ENCODE measurements at places on chromosomes 16 and 17. TPM values are rescaled to one million over a fixed set of nuclear protein-coding genes. Genes with fewer than 3 reads are reported as not detected.

ABCA8 gene
- 0.61 TPM for total RNA-seq

SNTB2 gene
- total RNA-seq: 6.3 TPM

ACE gene
- total RNA-seq: 3.4 TPM

SERPINF2 gene
- total RNA-seq: 4.2 TPM

CMTM2 gene
- total RNA-seq: not detected

JPT2 gene
- total RNA-seq: 197 TPM

SLC25A19 gene
- 15.3 TPM for total RNA-seq

CSH1 gene
- not detected for total RNA-seq

TMED6 gene
- 0.08 TPM for total RNA-seq

PRRT2 gene
- total RNA-seq: 0.36 TPM

CIITA gene
- 0.09 TPM for total RNA-seq

CCR7 gene
- 0.44 TPM for total RNA-seq

LLGL2 gene
- 20.1 TPM for total RNA-seq

HSPB9 gene
- total RNA-seq: not detected

ZG16B gene
- 0.66 TPM for total RNA-seq

PHKB gene
- total RNA-seq: 34.2 TPM

C16orf78 gene
- total RNA-seq: not detected

FBF1 gene
- total RNA-seq: 7.4 TPM

ST6GALNAC2 gene
- 0.51 TPM for total RNA-seq

QRICH2 gene
- total RNA-seq: 1.4 TPM

NOD2 gene
- total RNA-seq: not detected

DNAAF8 gene
- 0.94 TPM for total RNA-seq

All from A549 treated with dexamethasone at 1 μM for 4 hours (cell line).